CD4-positive, alpha-beta T cell treated with Interleukin-6 at 100 ng/mL for 8 hours (primary cell): ENCODE measurements at places on chromosomes 1 and 21.

- DNase-seq: no peak
Observed at GRCh38 chr1:219564109-219564508, 48.8 kb downstream of the ZC3H11B start.

GRCh38 chr1:102531036-102531435 lies 534.3 kb upstream of the OLFM3 start:
- DNase-seq: no peak

GRCh38 chr1:181104790-181105133 lies 16.3 kb downstream of the IER5 start:
- DNase-seq: peak; percentile 29

GRCh38 chr1:221708987-221709386 lies 32.9 kb downstream of the DUSP10 start:
- DNase-seq: peak; percentile 34

DNA sequence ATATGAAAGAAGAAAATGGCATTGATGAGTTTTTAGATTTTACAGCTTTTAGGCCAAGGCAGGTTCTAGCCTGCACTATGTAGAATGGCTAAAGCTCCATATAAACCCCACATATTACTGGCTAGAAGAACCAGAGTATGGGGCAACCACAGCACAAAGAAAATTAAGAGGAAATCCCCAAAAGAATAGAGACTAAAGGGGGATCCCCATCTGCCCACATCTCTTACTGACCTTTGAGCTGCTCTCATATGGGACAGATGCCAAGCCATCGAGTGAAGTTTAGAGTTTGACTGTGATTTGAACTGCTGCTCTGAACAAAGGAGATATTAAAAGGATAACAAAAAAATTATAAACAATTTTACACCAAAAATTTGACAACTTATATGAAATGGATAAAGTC lies 102.2 kb upstream of the HAO2 start:
- no peak for DNase-seq

GRCh38 chr1:153616917-153617311 lies 789 bp upstream of the S100A14 start:
- no peak for DNase-seq
